ENCODE measurements at places on chromosomes 16 and 17.

GRCh38 chr16:31414706-31415105 lies 13.5 kb downstream of the COX6A2 start:
- no peak for DNase-seq

- DNase-seq: no peak
Observed at GRCh38 chr17:77184474-77184873, 43.7 kb downstream of the SEC14L1 start.

DNA sequence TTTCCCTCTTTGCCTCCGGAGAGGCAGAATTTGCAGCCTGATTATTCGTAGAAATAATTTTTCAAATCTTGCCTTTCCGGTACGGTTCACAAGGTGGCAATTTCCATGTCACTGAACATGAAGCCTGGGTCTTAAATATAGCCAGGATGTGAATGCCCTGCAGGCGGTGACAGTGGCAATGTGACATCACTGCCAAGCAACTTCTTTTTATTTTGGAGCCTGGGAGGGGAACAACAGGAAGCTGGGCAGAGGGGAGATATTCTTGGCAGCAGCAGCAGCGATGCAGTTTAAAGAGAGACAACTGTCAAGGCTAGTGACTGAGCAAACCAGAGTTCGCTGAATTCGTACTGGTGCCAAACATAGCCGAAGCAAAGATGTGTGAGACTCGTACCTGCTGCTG lies 171.1 kb downstream of the SNX29 start:
- no peak for DNase-seq

GRCh38 chr16:24098896-24099295 lies 157.2 kb upstream of the CACNG3 start:
- DNase-seq: no peak

DNA sequence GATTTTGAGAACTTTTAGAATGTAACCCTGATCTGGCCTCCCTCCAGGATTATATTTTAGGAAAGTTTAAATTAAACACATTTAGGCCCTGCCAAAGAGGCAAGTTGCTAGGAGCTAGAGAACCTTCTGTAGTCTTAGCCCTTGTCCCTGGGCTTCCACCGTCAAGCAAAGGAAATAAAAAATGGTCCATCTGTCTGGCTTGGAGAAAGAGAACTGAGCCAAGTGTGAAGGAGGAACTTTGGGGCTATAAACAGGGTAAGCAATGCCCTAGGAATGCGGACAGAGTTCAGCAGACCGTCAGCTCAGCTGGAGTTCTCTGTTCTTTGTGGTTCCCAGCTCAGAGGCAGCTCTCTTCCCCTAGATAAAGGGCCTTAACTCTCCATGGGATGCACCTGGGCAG lies 29.6 kb downstream of the RCVRN start:
- DNase-seq: no peak

DNA sequence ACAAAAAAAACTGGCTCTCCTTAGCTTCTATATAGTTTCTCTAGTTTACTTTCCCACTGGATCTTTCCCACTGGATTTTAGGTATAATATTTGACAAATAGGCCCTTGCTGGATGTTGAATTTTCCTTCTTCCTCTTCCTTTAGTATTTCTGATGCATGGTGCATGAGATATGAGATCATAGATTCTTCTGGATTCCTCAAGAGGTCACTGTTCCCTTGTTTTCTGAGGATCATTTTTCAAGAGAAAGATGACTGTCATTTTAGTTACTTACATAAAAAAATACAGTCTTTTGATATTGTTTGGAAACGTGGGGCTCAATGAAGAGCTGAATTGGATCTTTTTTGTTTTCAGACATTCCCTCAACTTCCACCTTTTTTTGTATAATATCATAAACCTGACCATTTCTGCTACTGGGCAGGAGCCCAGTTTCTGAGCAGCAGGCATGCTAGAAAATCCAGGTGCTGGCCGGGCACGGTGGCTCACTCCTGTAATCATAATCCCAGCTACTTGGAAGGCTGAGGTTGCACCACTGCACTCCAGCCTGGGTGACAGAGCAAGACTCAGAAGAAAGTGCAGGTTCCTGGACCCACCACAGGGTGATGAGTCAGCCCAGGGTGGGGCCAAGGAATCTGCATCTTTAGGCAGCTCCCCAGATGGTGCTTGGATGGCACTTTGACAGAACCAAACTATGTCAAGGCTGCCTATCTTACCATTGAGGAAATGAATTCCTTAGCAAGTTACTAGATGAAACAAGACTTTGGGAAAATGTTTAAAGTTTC lies 70.3 kb downstream of the SDR42E1 start:
- no peak for DNase-seq

DNA sequence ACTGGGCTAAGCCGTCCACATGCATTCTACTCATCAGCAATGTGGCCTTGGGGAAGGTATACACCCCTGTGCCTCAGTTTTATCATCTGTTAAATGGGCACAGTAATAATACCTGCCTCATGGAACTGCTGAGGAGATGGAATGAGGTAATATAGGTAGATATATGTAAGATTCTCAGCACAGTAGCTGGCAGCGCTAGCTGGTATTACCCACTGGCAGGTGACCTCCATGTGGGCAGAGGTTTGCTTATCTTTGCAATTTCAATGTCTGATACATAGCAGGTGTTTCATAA lies 1.2 kb upstream of the SGCA start:
- no peak for DNase-seq

DNA sequence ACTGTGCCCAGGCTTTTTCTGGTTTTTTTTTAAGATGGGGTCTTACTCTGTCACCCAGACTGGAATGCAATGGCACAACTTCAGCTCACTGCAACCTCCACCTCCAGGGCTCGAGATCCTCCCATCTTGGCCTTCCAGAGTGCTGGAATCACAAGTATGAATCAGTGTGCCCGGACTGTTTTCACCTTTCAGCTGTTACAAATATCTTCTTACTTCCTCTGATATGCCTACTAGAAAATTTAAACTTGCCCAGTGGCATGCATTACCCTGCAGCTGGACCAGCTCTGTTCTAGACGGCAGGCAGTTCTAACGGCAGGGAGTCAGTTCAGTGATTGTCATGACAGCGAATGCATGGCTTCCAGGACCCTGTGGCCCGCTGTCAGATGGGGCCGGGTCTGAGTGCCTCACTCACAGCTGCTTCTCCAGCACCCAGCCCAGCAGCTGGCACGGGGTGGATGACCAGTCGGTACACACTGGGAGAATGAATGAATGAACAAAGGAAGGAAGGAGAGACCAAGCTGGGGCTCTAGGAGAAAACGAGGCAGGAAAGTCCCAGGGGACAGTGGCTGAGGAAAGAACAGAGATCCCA lies 28.0 kb upstream of the LITAF start:
- DNase-seq: no peak

GRCh38 chr17:56739776-56740175 lies 93.9 kb downstream of the C17orf67 start:
- no peak for DNase-seq

DNA sequence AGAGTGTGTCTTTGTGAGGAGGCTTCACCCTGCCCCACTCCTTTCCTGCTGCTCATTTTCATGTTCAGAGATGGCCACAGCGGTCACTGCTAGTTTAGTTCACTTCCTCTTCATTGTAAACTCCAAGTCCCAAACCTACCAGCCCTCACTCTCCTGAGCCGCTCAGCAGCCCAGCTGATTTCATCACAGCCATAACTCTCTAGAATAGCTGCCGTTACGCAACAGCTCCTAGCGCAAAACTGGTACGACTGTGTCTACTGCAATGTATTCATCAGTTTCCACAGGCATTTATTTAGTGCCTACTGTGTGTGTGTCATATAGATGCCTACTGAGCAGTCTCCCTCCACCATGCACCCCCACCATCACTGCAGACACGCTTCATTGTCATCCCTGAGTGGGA lies 233.5 kb upstream of the RPL38 start:
- DNase-seq: no peak

DNA sequence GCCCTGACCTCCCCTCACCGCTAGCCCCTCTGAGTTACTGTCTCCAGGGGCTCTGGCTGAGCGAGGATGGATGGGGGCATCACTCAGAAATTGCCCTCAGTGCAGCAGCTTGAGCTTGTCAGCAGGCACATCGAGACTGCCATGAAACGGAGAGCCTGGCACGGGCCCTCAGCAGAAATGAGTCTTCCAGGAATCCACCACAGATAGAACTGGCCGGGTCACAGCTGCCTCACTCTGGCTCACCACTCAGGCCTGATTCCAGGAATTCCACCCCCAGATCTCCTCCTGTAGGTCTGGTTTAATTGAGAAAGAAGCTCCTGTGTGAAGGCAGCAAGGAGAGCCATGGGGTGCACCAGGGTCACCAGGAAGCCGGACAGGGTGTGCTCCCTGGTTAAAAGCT lies 85.5 kb downstream of the GSG1L start:
- DNase-seq: no peak

Data from colonic mucosa (tissue), 4 donors.